ENCODE measurements at places on chromosomes 1 and 21. TPM values are rescaled to one million over a fixed set of nuclear protein-coding genes. Genes with fewer than 3 reads are reported as not detected.

DNA sequence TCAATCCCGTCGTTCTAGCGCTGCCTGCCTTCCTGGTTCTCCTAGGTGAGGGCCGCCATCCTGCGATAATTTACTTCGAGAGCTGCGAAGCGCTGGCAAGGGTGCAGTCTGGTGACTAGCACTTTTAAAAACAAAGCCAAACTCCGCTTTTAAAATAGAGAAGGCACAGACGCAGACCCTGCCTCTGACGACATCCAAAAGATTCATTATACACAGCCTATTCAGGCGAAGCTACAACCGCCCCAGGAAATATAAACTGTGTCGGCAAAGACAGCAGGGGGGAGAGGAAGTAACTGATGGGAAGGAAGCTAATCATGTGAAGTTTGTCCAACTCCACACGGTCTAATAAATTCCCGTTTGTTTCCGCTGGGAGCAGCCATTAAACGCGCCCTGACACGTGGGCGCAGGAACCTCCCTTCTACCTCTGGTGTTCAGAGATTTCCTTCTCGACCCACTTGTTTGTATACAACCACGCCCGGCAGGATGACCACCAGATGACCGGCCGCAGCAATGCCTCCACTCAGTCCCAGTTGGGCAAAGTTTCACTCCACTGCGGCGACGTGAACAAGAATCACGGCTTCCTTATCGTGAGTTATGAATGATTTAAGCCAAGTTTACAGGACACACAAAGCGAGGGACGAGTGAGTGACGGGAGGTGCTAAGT is 1.3 kb downstream of the GNG12 start:
- DNase-seq: peak; percentile 83

DNA sequence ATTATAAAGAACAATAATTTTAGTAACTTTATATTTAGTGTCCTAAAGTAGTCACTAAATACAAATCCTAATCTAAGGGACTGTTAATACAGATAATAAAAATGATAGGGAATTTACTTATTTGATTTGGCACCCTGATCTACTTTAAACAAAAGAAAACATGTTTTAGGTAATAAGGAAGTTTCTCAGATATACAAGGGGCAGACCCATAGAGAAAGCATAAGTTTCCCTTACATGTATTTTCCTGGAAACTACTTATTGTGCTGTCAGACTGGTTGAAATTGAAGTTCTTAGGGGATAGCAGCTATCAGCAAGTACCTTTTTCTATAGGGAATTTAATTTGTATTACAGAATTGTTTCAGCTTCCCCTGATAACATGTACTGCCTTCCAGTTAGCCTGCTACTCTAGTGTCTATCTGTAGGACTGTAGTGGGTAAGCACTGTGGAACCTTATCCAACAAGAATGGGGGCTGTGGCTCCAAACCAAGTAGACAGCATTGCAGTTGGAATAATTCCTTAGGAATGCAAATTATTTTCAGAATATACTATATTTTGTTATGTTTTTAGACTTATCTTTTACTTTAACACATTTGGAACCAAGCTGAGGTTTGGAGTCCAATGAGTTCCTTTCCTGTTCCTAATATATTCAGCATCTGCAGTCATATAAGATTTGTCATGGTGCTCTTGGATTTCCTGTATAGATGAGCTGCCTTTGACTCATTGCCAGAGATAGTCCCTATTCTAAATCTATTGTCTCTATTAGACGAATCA is 14.7 kb downstream of the MSH4 start:
- DNase-seq: no peak

DNA sequence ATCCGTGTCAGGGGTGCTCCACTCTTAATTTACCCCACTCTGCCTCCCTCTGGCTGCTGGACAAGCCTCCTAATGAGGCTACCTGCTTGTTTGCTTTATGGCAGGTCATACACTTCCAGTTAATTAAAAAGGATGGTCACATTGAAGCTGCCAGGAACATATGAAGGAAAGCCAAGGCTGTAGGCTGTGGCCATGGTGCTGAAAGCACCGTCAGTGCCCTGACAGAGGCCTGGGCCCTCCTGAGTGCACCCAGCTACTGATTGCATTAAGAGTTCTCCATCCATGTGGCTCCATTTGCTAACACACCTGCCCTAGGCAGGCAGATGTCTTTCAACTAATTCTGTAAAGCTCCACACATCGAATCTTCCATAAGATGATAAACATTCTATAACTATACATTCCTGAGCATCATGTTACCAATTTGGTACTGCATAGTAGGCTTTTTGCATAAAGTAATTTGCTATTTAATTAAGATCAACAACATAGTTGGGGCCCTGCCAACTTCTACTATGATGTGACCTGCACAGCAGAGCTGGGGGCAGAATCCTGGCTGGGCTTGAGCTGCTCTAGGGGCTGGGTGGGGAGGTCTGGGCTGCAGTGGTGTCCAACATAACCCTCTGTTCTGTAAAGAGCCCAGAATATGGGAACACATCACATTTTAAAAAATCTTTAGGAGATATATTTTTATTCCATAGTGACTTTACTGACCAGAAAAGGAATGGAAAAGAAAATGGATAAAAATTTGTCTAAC is 224.8 kb downstream of the SIPA1L2 start:
- DNase-seq: no peak

DNA sequence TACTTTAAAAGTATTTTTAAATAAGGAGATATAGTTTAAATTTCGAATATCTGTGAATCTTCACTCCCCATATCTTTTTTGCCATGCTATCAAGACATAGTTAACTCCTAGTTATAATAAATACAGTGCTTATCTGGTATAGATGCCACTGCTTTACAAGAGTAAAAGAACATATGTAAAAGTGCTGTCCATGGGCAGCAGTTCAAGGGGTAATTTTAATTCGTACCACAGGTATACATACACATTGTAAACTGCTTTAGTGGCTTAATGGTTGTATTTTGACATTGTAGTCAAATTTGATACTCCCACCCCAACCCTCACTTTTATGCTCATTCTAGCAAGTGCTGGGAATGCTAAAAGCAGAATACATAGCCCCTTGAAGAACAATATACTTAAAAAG is 18.6 kb downstream of the POU2F1 start:
- DNase-seq: no peak

DNA sequence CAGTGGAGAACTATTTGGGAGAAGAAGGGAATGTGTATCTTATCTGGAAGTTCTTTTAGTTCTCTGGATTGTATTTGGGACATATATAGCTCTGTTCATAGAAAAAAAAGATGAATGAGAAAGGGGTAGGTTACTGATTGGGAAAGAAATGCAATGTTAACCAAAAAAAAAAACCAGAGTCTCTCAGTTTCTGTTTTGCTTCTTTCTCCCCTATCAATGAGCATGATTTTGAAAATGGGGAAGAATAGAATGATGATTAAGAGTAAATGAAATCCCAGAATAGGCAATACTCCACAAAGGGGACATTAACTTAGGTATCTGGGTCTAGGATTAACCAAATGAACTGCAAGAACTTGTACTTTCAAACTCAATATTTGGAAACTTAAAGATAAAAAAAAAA is 92.9 kb downstream of the RHOU start:
- DNase-seq: no peak

DNA sequence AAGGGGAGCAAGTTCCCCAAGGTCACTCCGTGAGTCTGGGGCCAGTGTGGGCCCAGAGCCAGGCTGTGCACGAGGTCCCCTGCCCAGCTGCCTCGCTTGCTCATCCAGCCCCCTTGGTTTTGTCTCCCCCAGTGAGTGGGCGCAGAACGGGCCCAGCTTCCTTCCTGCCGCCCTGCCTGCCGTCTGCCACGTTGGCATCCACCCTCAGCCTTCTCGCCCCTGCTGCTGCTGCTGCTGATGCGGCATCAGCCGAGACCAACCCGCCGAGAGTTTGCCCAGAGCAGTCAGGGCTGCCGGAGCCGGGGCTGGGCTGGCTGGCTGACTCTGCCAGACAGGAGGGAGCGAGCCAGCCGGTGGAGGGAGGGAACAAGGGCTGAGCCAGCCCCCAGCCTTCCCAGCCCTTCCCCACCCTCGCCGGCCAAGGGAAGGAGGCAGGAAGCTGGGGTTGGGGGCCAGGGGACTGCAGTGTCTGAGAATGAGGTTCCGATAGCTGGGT is 31.4 kb upstream of the WASF2 start:
- no peak for DNase-seq

- no peak for DNase-seq
These were observed 95.0 kb downstream of the CACHD1 start for GRCh38 chr1:64564891-64565290.

DNA sequence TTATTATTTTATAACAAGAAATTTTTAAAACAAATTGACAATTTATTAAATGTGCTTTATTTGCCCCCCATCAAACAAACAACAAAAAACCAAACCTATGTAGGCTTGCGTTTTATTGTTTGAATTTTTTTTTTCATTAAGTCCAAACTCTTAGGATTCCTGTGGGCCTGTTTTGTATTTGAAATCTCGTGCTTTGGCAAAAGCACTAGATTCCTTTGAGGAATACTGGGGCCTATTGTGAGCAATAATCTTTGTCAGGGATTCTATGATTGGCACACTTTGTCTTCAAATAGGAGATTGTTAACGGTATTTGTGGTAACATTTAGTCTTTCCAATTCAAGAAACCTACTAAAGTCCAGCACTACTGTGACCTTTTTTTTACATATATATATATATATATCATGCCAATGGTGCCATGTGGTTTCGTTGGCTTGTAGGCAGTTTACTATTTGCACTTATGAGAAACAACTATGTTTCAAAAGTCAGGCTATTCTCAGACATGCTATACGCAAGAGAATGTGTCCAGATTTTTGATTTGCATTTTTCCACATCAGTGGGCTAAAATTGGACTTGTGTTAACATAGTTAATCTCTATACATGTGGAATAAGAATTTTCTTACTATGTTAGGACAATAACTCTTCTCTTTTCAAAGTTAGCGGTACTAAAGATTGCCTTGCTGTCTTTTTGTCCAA is 70.4 kb upstream of the GREM2 start:
- no peak for DNase-seq

GRCh38 chr1:98045211-98045766 is 124.5 kb upstream of the DPYD start:
- DNase-seq: peak; percentile 16

DNA sequence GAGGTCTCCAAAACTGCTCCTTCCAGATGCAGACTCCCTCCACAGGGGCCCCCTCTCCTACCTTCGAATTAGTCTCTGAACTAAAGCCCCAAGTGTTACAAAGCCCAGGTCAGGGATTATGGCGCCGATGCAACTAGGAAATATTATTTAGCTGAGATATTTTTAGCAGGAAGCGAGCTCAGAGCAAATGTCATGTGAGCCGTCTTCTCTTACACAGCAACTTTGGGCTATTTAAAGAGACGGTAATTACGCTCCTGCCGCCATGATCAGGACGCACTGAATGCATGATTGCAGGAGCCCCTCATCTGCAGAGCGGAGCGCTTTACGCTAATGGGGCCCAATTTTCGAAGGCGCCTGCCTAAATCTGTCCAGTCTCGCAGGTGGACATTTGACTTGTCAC is 55.3 kb upstream of the TARDBP start:
- DNase-seq: no peak

GRCh38 chr1:221806984-221807383 is 65.1 kb upstream of the DUSP10 start:
- DNase-seq: no peak

GRCh38 chr1:103336408-103336807 is 189.1 kb upstream of the RNPC3 start:
- DNase-seq: no peak

DNA sequence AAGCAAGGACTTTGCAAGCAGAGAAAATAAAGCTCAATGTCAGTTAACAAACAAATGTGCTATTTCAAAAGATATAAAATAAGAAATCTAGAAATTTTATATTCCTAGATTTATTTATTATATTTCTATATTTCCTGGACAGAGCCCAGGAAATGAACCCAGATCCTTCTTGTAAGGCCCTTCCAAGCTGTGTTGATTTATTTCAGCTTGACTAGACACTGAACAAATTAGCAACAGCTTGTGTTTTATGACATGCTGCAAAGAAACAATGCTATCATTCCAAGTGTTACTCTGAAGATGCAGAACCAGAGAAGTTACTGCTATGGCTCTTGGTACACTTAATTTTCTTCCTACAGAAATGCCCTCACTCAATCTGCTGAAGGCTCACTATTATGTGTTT is 6.2 kb downstream of the TGFBR3 start:
- no peak for DNase-seq

- DNase-seq: peak; percentile 82
These were observed 3.6 kb upstream of the SETDB1 start for GRCh38 chr1:150922519-150922975.

GRCh38 chr1:113780374-113781146 is 21.3 kb upstream of the PHTF1 start:
- DNase-seq: peak; percentile 89

DNA sequence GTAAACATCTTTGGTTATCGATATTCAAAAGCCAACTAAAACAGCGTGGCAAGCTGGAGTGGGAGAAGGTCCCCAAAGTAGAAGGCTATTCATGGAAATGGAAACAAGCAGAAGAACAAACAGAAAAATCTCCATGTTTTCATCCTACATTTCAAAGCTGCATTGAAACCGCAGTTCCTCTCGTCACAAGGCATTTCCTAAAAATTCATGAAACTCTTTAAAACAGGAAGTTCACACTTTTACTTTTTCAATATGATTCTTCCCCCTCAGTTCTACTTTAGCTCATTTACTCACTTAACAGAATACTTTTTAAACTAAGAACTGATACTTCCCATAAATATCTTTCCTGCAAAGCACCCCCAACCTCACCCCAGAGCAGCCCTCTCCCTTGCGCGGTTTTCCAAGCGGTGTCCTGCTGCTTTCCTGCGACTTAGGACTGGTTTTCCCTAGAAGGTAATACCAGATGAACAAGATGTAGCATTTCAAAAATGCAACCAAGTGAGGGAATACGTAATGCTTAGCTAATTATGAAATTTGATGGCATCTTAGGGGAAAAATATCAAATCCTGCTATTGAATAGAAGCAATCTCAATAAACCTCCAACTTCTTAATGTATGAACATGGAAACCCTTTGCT is 228.3 kb upstream of the PKN2 start:
- DNase-seq: no peak

GRCh38 chr1:171985639-171986038 is 144.3 kb downstream of the DNM3 start:
- no peak for DNase-seq

DNA sequence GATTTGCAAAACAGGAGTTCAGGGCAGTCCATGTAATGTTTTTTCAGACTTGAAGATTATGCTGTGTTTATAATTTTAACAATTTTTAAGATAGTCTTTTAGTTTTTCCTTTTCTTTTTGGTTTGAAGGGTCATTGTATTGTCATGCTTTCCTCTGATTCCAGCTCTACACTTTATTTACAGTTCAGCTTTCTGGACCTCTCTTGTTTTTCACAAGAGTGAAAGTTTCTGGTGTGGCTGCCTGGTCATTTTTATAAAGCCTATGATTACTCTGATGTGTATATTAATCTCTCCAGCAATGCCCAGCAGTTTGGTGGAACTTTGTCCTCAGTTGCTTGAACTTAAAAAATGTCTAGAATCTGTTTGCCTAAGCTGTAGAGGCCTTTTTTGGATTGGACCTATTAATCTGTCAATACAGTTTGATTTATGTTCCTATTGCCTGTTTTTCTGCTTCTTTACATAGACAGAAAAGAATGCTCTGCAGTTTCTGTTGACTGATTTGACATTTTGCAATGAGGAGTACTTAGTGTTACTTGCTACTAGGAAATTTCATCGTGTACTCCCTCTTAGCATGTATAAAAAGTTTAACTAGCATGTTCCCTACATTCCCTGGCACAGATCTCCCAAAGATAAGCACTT is 52.2 kb downstream of the XCL2 start:
- peak; percentile 49 for DNase-seq

GRCh38 chr1:55476445-55477015 is 261.4 kb upstream of the USP24 start:
- peak; percentile 42 for DNase-seq

Gene DFFA
- 28.7 TPM for total RNA-seq

Gene HES3
- total RNA-seq: not detected

Gene TAS1R1
- under 0.01 TPM for total RNA-seq

Gene FCRL4
- total RNA-seq: not detected

Gene SERTAD4
- 31.1 TPM for total RNA-seq

Gene PLA2G2D
- not detected for total RNA-seq

Gene ZNF683
- not detected for total RNA-seq

All from fibroblast of villous mesenchyme (primary cell).